HEK293T (cell line): ENCODE measurements at places on chromosomes 7 and 10.

DNA sequence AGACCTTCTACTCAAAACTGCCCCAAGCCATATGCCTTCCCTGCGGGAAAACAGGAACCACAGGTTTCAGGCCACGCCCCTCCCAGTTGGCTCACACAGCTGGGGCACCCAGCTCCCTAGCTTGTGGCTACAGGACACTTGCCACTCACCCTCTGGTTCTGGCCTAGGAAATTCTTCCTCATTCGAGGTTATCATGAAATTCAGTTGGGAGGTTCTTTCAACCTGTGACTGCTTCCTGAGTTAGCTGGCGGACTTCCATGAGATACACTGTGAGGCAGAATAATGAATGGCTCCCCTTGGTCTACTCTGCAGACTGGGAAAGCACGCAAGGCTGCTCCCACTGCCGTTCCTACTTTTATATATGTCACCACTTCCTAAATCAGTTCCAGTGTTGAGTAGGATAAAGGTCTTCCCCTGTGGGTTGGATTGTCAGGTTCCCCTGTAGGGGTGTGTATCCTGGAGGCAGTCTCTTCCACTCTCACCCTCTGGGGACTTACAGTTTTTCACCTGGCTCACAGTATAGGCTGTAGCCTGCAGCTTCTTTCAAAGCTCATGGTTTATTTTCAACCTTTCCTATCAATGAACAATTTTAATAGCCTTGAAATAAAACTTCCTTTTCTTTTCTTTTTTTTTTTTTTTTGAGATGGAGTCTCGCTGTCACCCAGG lies 37.0 kb downstream of the GPR22 start:
- DNase-seq, result peak; percentile 8

DNA sequence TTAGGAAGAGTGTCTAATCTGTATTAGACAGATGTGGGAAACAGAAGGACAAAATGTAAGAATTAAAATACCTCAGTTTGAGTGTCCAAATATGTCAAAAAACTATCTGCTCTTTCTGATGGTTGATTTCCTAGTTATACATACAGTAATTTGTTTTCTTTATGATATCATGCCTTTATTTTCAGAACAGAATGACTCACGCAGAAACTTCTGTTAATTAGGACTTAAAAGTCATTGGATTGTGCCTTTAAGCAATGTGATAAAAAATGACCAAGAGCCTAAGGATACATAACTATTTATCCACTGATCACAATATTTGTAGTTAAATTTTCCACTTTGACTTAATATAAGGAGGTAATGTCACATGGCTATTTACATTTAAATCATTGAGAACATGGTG lies 206.7 kb upstream of the PTPRZ1 start:
- no peak for DNase-seq

GRCh38 chr7:3552499-3552898 lies 251.4 kb downstream of the SDK1 start:
- no peak for DNase-seq

- DNase-seq, result no peak
Observed at GRCh38 chr7:115441033-115441432, 519.1 kb downstream of the MDFIC start.

DNA sequence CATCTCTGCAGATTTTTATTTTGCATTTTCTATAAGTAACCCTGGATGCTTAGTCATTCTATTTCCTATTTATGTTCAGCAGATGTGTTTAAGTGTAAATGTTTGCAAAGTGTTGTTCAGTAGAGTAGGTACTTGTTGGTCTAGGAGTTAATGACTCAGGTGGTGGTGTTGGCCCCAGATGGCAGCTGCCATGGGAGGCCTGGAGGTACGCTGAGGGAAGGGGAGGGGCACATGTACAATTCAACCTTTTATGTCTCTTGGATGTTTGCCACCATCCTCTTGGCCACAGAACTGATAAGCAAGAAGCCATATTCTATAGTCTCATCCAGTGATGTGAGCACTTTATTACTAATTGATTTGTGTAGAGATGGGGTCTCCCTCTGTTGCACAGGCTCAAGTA lies 68.1 kb upstream of the SLC39A12 start:
- no peak for DNase-seq

DNA sequence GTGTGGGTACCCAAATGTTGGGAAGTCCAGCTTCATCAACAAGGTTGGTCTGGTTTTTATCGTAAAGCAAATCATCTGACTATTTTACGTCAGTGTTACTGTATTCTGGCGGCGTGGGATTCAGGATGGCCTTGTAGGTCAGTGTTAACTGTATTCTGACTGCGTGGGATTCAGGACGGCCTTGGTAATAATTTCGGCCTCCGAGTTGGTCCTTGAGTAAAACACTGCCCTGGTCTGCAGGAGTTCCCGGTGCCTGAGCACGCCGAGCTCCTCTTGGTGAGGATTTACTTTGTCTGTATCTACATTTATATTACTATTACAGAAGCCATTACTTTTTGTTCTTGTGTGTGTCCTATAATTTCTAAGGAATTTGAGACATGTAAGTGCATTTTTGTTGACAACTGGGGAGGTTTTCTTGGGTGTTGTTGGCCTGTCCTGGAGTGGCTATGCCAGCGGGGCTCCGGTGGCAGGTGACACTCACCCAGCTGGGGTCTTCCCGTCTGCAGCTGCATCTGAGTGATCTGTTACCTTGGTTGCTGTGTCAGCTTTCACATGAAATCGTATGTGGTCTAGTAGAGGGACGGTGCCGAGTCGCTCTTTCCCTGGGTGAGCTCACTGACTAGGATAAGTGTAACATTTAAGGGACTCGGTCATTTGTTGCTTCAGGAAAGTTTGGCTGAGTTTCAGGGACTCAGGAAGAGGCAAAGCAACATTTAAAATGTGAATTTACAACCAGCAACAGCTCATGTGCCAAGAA lies 9.2 kb downstream of the GTPBP4 start:
- no peak for DNase-seq

DNA sequence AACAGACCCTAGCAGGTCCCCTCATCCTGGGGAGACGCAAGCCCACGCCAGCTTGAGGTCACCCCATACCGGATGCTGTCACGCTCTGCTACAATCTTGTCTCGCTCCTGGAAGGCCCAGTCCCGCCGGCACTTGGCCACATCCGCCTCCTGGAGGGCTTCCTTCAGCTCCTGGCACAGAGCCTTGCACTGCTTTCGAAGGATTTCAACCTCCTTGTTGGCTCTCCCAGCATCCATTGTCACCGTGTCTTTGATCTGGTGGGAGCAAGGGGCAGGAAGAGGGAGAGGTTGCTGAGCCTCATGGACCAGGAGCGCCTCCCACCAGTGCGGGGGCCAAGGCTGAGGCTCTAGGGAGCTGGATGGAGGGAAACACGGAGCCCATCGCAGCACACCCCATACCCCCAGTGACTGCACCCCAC lies 90.9 kb downstream of the DLG5 start:
- no peak for DNase-seq

GRCh38 chr7:118862740-118863139 lies 638.2 kb downstream of the ANKRD7 start:
- DNase-seq, result no peak

DNA sequence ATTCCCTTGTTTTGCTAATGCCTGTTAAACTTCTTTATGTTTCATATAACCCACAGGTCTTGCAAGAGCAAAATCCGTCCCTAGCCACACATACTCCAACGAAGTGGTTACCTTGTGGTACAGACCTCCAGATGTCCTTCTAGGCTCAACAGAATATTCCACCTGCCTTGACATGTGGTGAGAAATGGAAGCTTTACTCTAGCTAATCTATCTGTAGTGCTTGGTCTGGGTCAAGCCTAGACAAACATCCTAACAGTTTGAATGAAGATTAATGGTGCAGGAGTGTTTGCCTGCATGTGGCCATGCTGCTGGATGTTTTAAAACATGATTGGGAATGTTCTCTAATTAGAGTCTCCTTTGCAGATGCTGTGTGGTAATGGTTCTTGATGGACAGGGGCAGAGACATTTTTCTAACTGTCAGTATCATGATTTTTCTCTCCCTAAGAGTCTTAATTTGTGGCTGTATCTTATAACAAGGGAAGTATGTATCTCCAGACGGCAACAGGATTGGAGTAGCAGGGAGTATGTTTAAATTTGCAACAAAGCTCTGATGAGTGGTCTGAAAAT lies 308.5 kb upstream of the FZD1 start:
- DNase-seq, result no peak

GRCh38 chr7:50372923-50373322 lies 68.4 kb downstream of the IKZF1 start:
- DNase-seq, result no peak

GRCh38 chr10:68077026-68077425 lies 1.9 kb upstream of the HERC4 start:
- no peak for DNase-seq

GRCh38 chr7:149090397-149091195 lies at the start of gene ZNF786:
Gene ZNF786, minus strand, starts transcription at chr7:149090718. Its CDS starts 78 bp downstream, at chr7:149090640.
- peak; percentile 97 for DNase-seq

DNA sequence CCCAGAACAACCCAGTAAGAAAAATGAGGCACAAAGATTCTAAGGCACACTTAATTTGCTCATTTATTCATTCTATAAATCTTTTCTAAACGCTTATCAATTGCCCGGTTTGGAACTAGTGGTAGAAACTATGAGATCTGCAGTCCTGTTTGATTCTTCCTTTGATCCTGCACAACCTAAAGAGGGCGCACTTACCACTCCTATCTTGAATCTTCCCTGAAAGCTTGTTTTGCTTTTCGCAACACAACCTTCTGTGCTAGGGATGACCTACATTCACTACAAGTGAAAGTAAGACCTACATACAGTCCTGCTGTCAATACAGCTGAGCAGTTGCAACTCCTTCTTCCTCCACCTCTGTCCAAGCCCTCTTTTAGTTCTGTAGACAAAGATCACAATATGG lies 12.6 kb upstream of the ARL4A start:
- peak; percentile 36 for DNase-seq

GRCh38 chr10:90917238-90917967 lies 3.5 kb downstream of the ANKRD1 start:
- DNase-seq, result no peak

DNA sequence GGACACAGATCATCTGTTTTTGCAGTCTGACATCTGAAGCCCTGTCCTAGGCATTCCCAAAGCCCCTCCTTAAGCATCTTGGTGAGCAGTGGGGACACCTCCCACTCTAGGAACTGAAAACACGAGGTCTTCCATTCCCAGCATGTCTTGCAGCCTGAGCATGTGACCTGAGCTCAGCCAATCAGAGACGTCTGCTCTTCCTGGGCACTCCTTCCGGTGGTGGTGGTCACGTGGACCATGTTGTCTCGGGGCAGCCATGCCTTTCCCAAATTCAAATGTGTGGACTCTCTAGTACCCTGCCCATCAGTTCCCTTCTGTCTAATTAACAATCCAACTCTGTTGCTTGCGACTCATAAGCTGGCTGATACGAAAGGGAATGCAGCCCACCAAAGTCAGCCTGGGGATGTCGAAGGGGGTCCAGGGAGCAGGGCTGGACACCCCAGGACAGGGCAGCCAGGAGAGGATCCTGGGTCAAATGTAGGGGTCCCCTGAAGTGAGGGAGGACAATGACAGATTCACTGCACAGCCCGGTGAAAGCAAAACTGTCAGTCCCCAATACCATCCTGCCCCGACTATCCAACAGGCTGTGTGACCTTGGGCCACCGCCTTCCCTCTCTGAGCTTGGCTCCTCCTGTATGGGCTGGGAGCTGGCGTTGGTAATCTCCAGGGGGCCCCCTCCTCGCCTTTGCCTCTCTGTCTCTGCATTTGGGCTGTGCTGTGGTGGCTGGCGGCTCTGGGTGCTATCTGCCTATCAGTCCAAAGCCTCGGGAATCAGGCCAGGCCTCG lies 57.4 kb upstream of the BAIAP2L1 start:
- no peak for DNase-seq

DNA sequence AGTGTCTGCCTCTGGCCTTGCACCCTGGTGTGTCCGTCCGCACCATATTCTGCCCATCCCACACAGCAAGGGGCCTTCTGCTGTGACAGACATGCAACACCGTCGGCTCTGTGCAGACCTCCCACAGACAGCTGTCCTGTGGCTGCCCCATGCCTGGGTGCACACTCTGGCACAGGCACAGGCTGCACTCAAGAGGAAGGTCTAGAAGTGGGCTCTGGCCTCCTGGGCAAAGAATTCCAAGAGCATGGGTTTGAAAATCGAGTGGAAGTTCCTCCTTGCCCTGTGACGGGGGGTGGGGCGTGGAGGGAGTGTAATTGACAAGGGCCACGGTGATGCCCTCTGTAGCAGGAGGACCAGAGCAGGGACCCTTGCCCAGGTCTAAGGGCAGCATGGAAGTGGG lies 4.3 kb upstream of the LOXL4 start:
- no peak for DNase-seq

GRCh38 chr7:155815332-155816191 lies 3.3 kb upstream of the SHH start:
- peak; percentile 91 for DNase-seq

GRCh38 chr7:148492157-148492860 lies 98.3 kb upstream of the C7orf33 start:
- no peak for DNase-seq

- no peak for DNase-seq
Observed at GRCh38 chr7:116517626-116518025, 7.2 kb upstream of the CAV1 start.

DNA sequence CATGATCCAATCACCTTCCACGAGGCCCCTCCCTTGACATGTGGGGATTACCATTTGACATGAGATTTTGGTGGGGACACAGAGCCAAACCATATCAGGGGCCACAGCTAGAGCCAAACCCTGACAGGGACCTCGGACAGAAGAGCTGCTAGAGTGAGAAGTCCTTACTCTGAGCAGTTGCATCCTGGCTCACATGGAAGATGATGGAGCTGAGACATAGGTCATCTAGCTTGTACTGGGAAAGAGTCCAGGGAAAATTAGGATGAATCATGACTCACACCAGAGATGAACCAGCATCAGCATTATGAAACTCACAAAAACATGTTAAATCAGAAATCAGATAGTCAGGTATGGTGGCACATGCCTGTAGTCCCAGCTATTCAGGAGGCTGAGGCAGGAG lies 12.8 kb upstream of the FMC1 start:
- DNase-seq, result no peak

- peak; percentile 70 for DNase-seq
Observed at GRCh38 chr7:13920053-13920697, 69.3 kb downstream of the ETV1 start.

DNA sequence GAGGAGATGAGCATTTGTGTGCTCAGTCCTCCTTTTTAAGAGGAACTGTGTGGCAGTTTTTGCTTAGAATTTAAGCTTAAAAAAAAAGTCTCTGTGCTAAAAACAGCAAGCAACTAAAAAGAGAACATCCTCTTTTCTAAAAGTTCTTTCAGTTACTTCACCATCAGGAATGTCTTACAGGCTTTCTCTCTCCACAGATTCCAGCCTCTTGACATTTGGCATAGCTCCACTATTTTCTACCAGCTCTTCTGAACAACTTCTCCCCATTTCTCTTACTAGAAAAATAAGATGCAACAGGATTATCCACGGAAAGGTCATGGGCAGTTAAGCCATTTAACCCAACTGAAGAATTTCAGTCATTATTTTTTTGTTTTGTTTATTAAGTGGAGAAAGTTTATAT lies 13.2 kb downstream of the PCLO start:
- DNase-seq, result no peak

DNA sequence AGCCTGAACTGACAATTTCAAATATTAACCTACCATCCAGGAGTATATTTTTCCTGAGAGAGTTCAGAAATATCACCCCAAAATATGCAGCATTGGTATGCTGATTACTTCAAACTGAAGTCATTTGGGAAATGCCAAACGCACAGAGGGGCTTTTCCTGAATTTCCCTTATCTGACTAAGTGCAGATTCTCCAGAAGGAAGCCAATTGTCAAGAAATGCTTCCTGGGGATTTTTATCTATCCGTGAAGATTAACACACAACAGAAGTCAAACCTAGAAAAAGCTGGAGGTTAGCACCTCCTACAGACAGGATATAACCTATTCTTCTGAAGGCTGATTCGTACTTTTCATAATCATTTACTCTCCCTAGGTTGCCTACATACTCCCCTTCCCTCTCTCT lies 91.0 kb downstream of the AKR1D1 start:
- no peak for DNase-seq

GRCh38 chr10:36725581-36726520 lies 399.5 kb upstream of the ANKRD30A start:
- peak; percentile 49 for DNase-seq
